Smooth muscle cell of the umbilical artery (primary cell): ENCODE measurements at places on chromosomes 7 and 10. TPM values are rescaled to one million over a fixed set of nuclear protein-coding genes. Genes with fewer than 3 reads are reported as not detected.

The ADAP1 gene
- 5.3 and 8.1 TPM in 2 replicates for total RNA-seq

The CCDC7 gene
- 10.0 and 16.6 TPM in 2 replicates for total RNA-seq

The NPFFR1 gene
- total RNA-seq = not detected in 2 replicates

The NKX1-2 gene
- not detected in 2 replicates for total RNA-seq

The LOXL4 gene
- total RNA-seq = 113 and 240 TPM in 2 replicates

The LEP gene
- total RNA-seq = not detected in 2 replicates

The VWA2 gene
- total RNA-seq = not detected in 2 replicates

The NEUROG3 gene
- total RNA-seq = not detected in 2 replicates

The CPA2 gene
- not detected in 2 replicates for total RNA-seq
